Hematopoietic multipotent progenitor cell (in vitro differentiated cells): ENCODE measurements at places on chromosomes 1 and 21. TPM values are rescaled to one million over a fixed set of nuclear protein-coding genes. Genes with fewer than 3 reads are reported as not detected.

OLIG2 gene
- total RNA-seq, result under 0.01 TPM

SHE gene
- total RNA-seq, result 0.27 TPM

DNA sequence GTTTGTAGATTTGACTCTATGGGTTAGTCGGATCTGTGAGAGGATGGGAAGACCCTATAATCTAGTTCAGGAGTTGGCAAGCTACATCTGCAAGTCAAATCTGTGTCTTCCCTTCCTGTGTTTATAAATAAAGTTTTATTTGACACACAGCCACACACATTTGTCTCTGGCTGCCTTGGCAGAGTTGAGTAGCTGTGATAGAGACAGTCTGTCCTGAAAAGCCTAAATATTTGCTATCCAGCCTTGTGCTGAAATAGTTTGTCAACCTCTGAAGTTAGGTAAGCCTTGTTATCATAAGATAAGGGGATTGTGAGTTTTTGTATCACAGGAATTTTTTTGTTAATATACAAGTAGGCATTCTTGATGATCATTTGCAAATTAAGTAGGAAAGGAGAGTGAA lies 136.8 kb downstream of the NOS1AP start:
- no peak for DNase-seq

DNA sequence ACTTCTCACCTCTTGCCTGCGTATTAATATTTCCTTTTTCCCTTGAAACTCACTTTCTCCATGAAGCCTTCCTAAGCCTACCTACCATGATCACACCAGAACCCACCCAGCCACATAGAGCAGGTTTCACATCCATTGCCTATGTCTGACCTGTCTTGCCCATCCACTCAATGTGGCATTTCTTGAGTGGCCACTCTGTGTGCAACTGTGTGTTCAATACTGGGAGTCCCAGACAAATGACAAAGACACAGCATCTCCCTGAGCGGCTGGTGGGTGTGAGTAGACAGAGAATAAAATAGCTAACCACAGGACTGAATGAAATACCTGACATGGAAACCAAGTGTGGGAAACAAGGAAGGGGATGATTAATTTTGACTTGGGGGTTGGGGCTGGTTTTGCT lies 3.1 kb downstream of the PTGFRN start:
- DNase-seq, result no peak

DNA sequence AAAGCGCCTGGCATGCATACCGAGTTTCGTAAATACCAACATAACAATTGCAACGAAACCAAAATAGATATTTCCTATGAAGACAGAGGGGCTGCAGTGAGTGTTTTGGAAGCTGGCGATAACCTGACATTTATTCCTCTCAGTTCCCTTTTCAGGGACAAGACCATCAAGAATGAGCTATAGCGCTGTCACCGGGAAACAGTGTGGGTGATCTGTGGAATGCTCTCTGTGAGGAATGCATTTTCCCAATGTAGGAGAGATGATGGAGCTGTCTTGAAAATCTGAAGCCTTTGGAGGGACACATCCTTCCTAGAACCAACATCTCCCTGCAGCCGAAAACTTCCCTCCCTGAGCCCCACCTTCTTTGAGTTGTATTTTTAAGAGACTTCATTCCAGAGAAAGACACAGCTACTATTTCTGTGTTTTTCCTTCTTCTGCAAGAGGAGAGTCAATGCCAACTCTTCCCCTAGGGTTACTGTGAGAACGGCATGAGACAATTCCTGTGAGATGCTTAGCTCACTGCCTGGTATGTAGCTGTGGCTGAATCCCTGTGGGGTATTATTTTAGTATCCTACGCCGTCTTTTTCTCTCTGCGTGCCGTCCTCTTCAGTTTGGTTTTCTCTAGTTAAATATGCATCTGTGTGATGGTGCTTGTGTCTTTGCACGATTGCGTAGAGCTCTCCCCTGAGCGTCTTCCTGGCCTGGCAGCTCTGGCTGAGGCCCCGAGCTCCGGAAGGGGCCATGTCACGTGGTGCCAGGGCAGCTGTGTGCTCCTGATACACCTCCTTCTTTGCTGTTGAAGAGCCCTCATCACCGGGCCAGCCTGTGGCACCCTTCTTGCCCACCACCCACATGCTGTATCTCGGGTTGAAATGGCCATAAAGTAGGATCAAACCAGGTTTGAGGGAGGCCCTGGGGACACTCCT lies 45.2 kb downstream of the AJAP1 start:
- no peak for DNase-seq
